ENCODE measurements at places on chromosomes 16 and 17.

- DNase-seq, result peak; percentile 49
These were observed 75.9 kb downstream of the NLK start for GRCh38 chr17:28118362-28118761.

GRCh38 chr17:82278786-82279391 lies 5.4 kb upstream of the CSNK1D start:
- peak; percentile 90 for DNase-seq

GRCh38 chr17:43018008-43018853 lies 4.0 kb downstream of the VAT1 start:
- DNase-seq, result peak; percentile 55

- DNase-seq, result peak; percentile 20
These were observed 9.4 kb upstream of the TOM1L1 start for GRCh38 chr17:54891176-54891821.

- DNase-seq, result no peak
These were observed 34.5 kb downstream of the ABCC1 start for GRCh38 chr16:15983898-15984297.

DNA sequence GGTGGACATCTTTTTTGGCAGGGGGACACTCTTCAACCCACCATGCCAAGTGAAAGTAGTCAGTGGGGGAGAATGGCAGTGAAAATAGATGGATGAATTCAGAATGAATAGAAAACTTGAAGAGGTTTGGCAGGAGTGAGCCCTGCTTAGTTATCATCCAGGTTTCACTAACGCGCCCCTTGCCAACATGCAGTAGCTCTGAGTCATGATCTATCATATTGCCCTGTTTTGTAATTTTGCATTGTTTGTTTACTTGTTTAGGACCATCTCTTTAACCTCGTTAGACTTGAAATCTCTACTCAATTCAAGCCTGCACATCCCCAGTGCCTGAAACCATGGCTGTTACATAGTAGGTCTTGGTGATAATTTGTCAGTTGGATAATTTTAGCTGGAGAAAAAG lies 116.7 kb downstream of the RBFOX1 start:
- no peak for DNase-seq

DNA sequence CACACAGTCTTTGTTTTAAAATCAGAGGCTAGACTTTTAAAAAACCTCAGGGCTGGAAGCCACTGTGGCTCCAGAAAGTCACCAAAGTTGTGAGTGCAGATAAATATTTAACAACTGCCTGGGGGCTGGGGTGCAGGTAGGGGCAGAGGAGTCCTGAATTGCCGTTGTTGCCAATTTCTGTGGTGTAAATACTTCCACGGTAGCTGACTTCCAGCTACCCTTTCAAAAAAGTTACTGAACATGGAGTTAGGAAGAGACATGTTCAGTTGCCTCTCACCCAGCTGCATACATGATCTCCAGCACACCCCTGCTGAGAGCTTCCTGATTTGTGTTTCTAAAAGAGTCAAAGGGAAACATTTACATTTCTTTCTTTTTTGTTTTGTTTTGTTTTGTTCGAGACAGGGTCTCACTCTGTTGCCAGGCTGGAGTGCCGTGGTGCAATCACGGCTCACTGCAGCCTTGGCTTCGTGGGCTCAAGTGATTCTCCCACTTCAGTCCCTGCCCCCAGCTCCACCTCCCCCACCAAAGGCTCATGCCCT lies 58.7 kb downstream of the PLXDC1 start:
- peak; percentile 40 for DNase-seq

GRCh38 chr17:17789828-17790636 lies 46.8 kb downstream of the SREBF1 start:
- no peak for DNase-seq

GRCh38 chr17:68399638-68400403 lies 57.5 kb downstream of the WIPI1 start:
- DNase-seq, result peak; percentile 88

DNA sequence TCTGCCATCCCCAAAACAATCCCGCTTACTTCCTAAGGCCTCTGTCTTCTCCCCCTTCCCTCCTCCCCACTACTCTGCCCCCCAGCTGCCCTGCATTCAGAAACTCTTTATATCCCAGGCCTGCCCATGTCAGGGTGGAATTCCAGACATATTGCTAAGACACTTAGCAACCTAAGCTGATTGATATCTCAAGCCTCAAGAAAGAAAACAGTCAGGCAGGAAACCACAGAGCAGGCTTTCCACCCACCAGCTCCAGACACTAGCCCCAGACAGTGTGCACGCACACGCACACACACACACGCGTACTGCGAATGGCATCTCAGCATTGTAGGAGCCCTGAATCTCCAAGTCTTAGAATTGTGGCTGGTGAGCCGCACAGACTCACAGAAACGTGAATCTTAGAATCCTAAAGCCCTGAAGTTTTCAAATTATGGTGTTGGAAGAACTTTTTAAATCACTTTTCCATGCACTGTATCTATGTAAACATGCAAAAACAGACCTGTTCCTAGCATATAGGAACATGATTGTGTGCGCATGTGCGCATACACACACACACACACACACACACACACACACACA lies 8.8 kb upstream of the LPCAT2 start:
- peak; percentile 72 for DNase-seq

- DNase-seq, result peak; percentile 66
These were observed 209.7 kb downstream of the RBFOX3 start for GRCh38 chr17:79400989-79401703.

Measured in inflammatory macrophage (primary cell).